ENCODE measurements at places on chromosomes 13 and 19.

DNA sequence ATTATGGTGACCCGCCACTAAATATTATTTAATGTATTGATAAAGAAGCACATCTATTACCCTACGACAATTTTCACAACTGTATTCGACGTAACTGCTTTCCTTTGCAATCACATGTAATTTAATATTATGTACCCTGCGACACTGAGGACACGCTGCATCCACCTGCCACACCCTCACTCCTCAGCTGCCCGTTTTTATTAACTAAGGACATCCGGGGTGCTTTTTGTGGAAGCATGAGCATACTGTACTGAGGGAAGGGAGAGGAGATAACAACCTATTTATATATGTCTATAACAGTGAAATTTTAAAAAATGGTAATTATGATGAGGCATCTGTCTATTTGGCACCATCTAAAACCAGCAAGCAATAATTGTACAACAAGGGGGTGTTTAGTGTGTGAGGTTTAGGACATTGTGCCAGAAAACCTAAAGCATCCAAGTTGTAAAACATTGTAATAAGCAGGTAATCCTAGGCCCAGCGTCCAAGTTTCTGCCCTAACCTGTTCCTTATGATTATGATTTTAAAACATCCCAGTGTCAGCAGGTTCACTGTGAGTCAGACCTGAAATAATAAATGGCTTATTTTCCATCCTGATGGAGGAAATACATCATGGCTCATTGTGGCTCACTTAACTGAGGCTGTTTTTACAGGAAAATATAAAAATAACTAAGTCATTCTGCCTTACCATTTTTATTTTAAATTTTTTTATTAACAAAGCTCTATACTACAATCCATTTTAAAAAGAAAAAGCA lies 56.3 kb downstream of the FOXO1 start:
- no peak for DNase-seq

- no peak for DNase-seq
Observed at GRCh38 chr13:74229242-74229641, 95.0 kb upstream of the KLF12 start.

GRCh38 chr13:31227870-31228269 lies 28.1 kb downstream of the B3GLCT start:
- no peak for DNase-seq

DNA sequence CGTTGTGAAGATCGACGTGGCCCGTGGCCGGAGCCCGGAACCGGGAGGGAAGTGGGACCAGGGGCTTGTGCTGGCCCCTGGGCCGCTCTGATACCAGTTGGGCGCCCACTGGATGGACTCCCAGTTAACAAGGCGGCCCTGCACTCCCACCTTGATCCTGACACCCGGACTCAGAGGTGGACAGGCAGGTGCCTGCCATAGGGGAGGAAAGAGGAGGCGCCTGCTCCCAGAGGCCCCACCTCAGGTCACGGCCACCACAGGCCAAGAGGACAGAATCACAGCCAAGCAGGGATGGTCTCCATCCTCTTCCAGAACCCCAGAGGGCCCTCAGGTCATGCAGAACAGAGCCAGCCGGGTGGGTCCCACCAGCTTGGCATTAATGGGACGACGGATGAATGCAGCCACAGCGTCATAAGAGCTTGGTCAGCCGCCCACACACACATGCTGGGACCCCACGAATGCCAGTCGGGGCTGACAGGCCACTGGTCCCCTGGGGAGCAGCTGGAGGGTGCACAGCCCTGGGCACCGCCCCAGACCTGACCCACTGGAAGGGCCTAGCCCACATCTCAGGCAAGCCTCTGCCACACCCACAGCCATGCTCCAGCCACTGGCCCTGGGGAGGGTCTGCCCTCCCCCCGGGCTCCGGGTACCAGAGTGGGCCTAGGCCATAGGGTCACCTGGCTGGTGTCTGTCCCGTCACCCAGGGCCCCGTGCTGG lies 9.6 kb upstream of the KLF16 start:
- no peak for DNase-seq

- DNase-seq, result no peak
Observed at GRCh38 chr13:40648040-40648439, 18.4 kb downstream of the FOXO1 start.

DNA sequence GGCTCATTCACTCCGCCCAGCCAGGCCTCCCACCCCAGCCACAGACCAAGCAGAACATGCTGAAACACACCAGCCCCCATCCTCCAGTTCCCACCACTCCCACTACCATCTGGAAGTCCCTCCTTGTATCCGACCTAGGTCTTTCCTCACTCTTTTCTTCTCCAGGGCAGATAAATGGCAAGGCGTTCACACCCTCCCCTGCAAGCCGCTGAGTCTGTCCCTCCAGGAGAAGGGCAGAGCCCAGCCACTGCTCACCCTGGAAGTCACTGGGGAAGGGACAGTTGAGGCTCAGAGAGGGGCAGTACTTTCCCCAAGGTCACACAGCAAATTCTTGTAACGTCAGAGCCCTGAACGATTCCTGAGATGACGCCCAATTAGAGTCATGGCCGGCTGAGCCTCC lies 45.5 kb upstream of the NFIC start:
- DNase-seq, result no peak

DNA sequence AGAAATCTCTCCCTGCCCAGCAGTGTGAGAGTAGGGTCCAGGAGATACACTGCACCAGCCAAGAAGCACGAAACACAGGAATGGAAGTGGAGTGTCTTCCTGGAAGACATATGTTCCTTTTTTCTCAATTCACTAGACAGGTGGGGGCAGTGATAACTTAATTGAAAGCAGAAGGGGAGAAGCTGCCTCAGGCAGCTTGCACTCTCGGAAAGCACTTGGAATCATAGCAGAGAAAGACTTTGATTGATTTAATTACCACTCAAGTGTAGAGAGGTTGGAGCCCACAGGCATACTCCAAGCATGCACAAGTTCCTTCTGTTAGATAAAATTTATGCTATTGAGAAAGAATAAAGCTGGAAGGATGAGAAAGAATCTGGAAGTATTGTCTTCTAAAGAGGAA lies 249.4 kb downstream of the SLITRK6 start:
- no peak for DNase-seq

GRCh38 chr13:79909644-79910043 lies 428.7 kb downstream of the NDFIP2 start:
- DNase-seq, result no peak

DNA sequence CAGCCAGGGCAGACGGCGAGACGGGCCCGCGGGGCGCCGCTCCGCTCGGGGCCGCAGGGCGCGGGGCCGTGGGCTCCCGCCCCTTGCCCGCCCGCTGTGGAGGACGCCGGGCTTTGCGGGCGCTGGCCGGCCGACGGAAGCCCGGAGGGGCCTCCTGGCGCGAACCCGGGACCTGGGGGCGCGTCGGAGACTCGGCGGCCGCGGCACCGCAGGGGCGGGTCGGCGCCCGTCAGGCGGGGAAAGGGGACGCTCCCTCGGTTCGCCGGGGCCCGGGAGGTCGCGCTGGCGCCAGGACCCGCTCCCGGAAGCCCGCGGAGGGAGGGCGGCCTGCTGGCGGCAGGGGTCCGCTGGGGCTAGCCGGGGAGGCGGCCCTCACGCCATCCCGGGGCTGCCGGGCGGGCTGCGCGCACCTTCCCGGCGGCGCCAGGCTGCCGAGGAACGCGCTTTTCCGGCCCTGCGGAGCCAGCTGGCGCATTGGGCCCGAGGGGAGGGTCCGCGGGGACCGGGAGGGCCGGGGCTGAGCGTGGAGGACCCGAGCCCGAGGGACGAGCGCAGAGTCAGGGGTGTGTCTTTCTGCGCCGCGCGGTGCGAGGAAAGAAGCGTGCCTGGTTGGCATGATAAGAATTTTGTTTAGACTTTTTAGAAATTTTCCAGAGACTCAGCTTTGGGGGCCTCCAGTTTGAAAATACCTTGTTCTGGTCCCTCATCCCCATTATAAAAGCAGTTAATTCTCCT lies 511 bp downstream of the GARRE1 start:
- DNase-seq, result no peak

DNA sequence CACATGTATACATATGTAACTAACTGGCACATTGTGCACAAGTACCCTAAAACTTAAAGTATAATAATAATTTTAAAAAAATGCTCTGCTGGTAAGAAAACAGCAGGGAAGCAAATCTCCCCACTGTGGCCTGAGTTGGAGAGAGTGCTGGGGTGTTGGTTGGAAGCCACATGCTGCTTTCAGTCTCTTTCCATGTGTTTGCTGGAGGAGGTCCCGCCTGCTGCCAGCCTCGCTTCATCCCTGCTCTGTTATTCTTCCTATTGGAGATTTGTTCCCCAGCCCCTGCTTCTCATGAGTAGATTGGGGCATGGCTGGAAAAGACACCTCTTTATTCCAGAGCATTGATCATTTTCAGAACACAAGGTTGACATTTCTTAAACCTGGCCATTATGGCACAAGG lies 230.5 kb downstream of the FGF9 start:
- no peak for DNase-seq

DNA sequence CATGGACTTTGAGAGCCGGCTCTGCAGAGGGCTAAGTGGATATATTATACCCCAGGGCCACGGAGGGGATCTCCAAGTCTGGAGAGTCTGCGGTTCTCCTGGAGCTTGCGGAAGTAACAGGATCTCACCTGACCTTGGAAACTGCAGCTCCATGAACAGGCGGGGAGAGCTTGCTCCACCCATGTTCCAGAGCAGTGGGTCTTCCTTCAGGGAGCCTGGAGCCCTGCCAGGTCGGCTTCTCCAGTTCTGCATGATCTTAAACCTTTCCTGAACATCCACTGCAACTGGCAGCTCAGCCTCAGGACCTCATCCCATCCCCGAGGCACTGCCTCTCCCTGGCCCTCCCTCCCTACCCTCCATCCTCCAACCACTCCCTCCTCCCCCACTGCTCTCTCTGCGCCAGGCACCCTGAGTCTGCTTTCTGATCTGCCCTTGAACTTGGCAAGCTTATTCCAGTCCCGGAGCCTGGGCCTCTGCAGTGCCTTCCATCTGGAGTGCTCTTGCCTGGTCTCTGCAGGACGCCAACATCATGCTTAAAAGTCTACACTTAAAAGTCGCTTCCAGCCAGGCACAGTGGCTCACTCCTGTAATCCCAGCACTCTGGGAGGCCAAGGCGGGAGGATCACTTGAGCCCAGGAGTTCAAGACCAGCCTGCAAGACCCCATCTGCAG lies 13.2 kb downstream of the ATCAY start:
- no peak for DNase-seq

All from activated CD4-positive, alpha-beta T cell treated with anti-CD3 and anti-CD28 coated beads for 24 hours (primary cell).